ENCODE measurements at places on chromosomes 11 and 22.
A peak's percentile ranks its signal among the peaks of the same experiment; 100 is the strongest.

GRCh38 chr11:69972351-69972802 is 105.7 kb upstream of the ANO1 start:
- DNase-seq, result no peak

- peak; percentile 69 for DNase-seq
Measured at GRCh38 chr11:109320595-109320994, 101.4 kb upstream of the C11orf87 start.

GRCh38 chr11:2512431-2513407 is 67.9 kb downstream of the KCNQ1 start:
- no peak for DNase-seq

DNA sequence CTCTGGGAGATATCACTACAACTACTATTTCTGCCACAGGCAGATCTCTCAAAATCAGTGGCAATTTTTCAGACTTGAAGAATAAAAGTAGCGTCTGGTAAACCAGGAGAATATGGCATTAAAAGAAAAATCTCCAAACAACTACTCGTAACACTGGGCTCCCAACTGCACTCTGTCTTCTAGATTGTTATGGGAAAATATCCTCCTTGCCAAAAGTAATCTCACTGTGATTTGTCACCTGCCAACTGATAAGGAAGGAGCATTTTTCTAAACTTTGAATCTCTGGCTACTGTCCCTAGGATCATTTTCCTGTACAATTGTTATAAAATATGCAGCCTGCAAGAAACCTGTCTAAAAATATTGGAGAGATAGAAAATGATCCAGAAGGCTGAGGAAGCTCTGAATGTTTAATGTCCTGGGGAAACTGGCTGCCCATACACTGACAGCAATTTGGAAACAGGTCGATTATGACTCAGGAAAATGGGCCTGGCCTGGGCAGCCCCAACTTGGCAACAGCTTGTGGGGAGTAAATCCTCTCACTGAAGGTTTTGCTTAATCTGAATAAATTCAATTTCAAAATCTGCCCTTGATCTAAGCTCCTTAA is 90.5 kb upstream of the DBX1 start:
- DNase-seq, result no peak

DNA sequence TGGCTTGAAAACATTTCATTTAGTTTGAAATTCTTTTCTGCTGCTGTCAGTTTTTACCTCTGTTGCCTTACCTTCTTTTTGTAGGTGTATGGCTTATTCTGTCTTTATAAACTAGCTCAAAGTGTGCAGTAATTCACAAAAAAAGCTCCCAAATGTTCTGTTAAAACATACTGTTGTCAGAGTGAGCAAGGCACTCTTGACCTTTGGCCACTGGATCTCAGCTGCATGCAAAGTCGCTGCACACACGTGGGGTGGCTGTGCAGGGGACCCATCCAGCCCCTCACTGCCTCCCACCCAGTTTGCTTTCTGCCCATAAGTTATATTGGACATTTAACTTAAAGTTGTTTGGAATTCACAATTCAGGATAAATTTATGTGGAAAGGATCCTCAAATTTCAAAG is 92.2 kb downstream of the AMOTL1 start:
- DNase-seq, result no peak

DNA sequence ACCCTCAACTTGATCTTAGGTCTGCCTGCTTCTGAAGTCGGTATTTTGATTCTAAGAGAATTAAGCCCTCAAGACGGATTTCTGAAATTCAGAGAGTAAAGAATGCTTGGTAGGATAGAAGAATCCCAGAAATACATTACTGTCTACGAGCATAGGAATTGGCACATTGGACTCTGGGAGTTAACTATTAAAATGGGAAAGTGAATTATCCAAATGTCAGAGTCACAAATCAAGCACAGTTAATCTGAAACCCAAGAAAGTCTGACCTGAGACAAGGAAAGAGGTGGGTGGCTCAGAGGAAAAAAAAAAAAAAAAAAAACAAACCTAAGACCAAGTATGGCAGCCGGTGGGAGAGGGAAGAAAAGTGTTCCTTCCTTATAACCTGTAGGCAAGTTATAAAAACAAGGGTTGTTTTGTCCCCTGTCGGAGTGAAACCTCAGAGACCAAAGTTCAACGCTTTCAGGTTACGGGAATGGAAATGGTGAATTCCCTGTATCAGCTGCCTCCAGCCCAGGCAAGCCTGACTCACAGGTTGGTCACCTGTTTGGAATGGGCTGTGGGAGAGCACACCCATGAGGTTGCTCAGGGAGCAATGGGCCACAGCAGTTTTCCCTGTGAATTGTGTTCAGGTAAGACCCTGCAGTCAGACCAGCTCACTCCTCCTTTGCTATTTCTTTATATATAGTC is 139.0 kb downstream of the ETS1 start:
- DNase-seq, result peak; percentile 60

DNA sequence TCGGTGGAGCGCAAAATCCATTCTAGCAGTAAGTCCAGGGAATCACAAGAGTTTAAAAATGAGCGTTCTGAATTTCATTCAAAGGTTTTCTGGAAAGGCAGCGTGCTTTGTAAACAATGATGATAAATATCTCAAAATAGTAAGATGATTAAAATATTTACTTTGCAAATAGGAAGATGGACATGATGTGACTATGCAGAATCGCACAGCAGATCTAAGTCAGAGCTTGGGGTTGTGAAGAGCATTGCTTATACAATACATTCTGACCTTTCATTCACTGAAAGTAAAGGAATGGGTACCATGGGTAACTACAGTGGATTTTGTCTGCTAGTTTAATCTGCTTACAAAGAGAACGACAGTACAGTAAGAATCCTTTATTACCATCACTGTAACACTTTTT is 77.5 kb downstream of the PPP6R3 start:
- DNase-seq, result no peak

GRCh38 chr11:124791626-124792341 is 8.4 kb downstream of the MSANTD2 start:
- peak; percentile 78 for DNase-seq

GRCh38 chr11:99884750-99885149 is 802.3 kb upstream of the ARHGAP42 start:
- DNase-seq, result no peak

GRCh38 chr22:44738347-44738715 is 14.0 kb upstream of the ARHGAP8 start:
- no peak for DNase-seq

GRCh38 chr11:71913756-71914526 is 14.5 kb downstream of the XNDC1N start:
- no peak for DNase-seq

DNA sequence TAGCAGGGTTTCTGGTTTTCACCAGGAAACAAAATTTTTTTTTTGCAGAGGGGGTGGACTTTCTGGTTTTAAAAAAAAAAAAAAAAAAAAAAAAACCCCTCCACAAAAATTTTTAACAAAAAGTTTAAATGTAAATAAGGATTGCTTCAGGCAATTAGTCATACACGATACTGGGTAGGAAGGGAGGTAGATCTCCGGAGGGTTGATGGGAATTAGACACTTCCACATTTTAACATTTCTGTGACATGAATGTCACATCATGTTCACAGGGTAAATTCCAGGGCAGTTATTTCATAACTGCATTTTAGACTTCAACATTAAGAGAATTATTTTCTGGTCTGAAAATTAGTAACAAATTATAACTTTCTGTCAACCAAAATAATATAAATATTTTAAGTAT is 15.9 kb downstream of the NUP98 start:
- peak; percentile 62 for DNase-seq

- no peak for DNase-seq
Measured at GRCh38 chr11:44305470-44306051, 4.4 kb downstream of the ALX4 start.

- DNase-seq, result no peak
Measured at GRCh38 chr11:117187007-117187406, 8.5 kb downstream of the SIDT2 start.

DNA sequence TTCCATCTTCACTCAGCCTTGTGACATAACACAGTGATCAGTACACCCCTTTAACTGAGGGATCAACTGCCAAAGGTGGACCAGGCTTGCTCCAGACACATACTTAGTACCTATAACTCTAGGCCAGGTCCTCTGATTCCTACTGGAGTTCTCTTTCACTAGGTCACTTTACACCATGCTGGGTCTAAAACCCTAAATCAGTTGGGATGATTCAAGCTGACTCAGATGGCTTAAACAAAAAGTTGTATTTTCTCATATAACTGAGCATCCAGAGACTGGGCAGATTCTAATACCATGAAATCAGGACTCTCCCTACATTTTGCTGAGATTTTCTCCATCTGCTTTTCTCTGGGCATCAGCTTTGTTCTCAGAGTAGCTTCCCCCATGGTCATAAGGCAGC is 26.0 kb upstream of the FLI1 start:
- peak; percentile 54 for DNase-seq

GRCh38 chr22:41780746-41781505 is 19.6 kb upstream of the CCDC134 start:
- peak; percentile 30 for DNase-seq

DNA sequence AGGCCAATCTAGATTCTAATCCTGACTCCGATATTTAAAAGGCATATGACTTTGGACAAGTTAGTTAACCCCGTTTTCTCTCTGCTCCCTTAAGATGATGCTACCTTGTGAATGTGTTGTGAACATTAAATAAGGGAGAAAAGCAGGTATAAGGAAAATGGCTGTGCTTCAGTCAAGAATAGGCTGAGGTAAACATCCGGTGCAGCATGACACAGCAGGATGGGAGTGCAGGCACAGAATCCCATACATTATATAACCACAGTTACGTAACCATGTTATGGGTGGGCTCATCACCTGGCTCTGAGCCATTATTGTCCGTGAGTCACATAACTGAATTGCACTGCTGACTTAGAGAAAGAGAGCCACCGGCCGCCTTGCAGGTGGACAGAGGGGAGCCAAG is 382.2 kb upstream of the ANO5 start:
- no peak for DNase-seq

GRCh38 chr11:30489076-30489475 is 97.1 kb downstream of the MPPED2 start:
- DNase-seq, result no peak

- DNase-seq, result no peak
Measured at GRCh38 chr22:45832959-45833580, 143.9 kb downstream of the WNT7B start.

DNA sequence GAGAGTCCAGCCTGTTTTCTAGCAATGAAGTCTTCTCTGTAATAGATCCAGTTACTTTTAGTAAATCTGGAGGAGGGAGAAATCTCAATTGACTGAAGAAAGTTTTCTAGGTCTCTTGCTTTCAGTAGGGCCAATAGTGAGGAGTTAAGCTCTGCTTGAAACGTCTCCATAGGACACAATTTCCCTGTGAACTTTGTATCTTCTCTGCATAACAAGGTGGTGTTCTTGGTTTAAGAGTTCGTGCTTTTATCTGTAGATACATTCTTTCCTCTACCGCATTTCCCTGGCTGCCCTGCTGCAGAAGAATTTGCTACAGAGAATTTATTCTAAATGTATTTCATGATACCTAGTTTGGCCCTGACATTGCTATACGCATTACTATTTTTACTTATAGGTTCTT is 183.1 kb downstream of the ARHGAP42 start:
- no peak for DNase-seq

DNA sequence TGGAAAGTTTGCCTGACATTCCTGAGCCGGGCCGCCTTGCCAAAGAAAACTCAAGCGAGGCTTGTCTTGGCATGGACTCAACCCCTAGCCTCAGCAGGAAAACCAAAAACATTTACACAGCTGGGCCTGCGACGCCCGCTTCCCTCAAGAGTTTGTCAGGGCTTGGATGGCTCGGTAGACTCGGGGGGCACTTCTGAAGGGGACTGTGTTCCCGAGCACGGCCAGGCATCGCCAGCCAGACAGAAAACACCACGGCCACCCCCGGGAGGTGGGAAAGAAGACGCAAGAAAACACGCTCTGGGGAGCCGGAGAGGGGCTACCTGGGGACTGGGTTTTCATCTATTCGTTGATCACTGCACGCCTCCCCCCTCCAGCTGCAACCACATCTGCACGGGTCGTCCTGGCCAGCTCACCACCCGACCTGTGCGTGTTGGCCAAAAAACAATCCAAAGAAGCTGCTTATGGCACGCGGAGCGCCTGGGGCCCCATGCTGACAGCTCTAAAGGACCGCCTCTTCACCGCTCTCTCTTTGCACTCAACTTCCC is 380.7 kb downstream of the MN1 start:
- peak; percentile 42 for DNase-seq

DNA sequence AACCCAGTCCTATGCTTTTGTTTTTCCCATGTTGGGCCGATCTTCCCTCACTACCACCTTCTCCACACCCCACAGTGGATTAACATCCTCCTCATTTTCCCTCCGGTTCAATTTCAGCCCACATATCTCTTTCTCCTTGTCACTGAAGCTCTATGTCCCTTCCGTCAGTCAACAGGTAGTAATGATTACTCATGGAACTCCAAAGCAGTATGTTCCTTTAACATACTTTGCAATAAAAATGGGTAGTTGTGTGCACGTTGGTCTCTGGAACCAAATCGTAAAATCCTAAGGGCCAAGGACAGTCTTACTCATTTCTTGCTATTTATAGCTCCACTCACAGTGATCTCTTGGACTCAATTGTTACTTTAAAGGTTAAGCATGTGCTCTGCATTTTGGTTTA is 20.2 kb downstream of the AMOTL1 start:
- peak; percentile 43 for DNase-seq

DNA sequence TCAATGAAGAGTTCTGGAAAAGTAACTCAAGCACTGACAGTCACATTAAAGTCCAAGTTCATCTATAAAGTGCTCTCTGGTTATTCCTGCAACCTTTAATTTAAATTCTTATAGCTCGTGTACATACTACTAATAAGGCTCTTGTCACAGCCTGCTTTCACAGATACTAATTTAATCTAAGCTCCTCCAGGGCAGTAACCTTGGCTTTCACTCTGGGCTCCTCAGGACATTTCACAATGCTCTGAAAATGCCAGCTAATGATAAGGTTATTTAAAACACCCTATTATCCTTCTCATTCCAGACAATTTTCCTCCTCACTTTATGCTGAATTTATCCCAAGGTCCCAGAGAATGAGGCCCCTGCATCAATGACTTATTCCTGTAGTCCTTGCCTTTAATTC is 242.7 kb upstream of the CCDC90B start:
- DNase-seq, result no peak

DNA sequence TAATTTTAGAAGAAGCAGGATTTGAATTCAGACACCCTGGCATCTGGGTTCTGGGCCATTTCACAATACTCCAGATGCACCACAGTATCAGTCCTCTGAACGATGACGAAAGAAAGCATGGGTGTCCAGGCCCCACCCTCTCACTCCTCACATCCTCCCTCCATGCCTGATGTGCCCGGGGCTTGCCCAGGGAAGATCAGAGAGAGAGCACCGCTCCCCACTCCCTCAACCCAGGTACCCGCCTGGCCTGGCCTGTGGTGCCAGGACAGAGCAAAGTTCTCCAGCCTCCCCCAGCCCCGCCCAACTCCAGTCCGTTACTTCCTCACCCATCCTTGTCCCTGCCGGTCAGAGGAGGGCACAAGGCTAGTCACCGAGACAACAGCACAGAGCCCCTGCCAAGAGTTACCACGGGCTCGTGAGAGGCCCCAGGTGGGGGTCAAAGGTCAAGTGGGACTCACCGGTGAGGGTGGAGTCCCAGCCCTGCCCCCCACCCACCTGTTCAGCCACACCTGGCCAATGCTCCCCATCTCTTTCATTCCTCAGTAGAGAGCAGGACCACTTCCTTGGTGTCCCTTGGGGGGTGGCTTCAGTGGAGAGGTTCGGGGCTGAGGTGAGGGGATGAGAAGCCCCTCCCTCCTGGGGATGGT is 8.1 kb downstream of the BCL9L start:
- peak; percentile 92 for DNase-seq

Data from HCEC 1CT (cell line).